ENCODE measurements at places on chromosomes 1 and 21.
A peak's percentile ranks its signal among the peaks of the same experiment; 100 is the strongest.

- DNase-seq, result no peak
Measured at GRCh38 chr1:218983848-218984247, 189.8 kb upstream of the LYPLAL1 start.

GRCh38 chr1:40392221-40392620 lies 18.7 kb downstream of the SMAP2 start:
- peak; percentile 73 for DNase-seq

DNA sequence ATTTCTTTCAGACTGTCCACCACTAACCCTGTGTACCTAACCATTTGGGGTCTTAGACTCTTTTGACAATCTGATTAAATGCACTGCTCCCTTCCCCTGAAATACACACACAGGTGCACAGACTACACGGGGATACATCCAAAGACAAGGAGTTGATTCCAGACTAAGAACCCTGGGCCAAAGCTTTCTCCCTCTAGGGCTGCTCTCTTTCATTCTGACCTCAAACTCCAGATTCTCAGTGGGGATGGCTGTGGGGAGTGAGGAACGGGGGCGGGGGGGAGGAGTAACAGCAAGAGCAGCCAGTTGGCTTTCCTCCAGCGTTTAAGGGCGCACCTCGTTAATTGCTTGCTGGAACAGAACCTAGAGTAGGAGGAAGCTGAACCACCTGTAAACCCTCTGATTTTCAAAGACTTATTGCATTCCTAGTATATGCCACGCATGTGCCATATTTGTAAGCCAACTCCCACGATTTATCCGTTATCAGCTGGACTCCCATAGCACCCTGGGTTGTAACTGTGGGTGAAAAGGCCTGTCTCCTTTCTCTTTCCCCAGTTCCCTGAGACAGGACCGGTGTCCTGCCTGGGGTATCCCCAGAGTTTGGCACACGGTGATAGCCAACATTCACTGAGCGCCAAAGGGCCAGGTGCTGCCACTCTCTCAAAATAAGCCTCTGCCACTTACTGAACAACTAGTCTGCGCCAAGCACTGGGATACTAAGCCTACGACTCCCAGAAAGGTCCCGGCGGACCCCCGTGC lies 920 bp downstream of the MTHFR start:
- peak; percentile 55 for DNase-seq

GRCh38 chr1:58031416-58031815 lies 515.1 kb downstream of the OMA1 start:
- DNase-seq, result no peak

GRCh38 chr1:182032251-182032650 lies 29.3 kb downstream of the ZNF648 start:
- DNase-seq, result no peak

DNA sequence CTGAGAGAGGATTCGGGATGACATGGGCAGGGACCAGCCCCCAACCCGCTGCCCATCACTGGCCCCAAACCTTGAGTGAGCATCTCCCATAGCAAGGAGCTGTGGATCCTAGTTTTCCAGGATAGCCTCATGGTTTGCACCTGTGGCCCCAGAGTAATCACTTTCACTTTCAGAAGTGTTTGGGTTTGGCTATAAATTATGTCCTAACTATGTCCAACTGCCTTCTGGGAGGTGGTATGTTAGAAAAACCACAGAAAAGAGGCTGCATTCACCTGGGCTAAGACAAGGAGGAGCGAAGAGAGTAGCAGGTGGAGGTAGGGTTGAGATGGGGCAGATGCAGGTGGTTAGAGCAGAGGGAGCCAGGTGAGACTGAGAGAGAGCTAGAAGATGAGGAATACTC lies 19.4 kb upstream of the CLIC6 start:
- DNase-seq, result no peak

GRCh38 chr1:11501491-11501897 lies 22.5 kb downstream of the DISP3 start:
- no peak for DNase-seq

DNA sequence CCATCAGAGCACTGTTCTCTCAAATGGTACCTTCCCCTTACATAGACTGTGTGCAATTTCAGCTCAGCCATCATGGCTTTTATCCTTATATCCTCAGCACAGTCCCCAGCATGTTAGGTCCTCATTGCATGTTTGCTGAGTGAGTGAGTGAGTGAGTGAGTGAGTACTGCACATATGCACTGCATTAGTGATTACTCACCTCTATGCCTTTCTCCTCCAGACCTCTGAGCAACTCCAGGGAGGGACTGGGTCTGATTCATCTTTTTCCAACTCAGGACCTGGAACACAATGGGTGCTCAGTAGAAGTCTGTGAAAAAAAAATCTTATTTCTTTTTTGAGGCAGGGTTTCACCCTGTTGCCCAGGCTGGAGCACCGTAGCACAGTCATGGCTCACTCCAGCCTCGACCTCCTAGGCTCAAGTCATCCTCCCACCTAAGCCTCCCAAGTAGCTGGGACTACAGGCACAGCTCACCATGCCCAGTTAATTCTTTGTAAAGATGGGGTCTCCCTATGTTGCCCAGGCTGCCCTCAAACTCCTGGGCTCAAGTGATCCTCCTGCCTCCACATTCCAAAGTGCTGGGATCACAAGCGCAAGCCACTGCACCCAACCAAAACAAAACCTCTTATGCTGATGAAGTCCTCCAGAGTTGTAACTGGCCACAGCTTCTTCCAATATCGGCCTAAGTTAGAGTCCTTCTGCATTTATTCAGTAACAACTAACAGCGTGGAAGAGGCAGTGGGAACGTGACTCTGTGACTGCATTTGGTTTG lies 23.7 kb downstream of the RNU5D-1 start:
- DNase-seq, result no peak

DNA sequence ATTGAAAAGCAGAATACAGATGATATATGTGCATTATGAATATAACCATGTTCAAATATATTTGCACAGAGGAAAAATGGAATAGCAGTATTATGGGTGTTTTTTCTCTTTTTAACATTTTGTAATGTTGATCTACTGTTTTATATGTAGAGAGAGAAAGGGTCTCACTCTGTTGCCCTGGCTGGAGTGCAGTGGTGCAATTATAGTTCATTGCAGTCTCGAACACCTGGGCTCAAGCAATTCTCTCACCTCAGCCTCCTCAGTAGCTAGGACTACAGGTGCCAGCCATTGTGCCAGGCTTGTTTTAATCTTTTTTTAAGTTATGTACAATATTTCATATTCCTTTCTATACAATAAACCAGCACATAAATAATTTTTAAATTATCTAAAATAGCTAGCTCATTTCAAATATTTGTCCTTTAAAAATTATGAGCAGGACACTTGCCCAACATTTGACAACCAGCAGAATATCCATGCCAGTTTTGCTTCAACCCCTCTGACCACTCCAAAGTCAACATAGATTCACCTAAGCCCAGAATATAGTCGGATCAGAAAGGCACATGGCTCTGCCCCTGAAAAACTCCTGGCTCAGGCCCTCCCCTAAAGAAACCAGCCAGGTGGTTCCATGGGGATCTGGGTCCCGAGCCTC lies 29.8 kb downstream of the ZNF281 start:
- DNase-seq, result no peak

- no peak for DNase-seq
Measured at GRCh38 chr1:89382479-89382878, 18.6 kb downstream of the GBP6 start.

GRCh38 chr1:101293461-101294051 lies 56.7 kb downstream of the S1PR1 start:
- DNase-seq, result no peak

DNA sequence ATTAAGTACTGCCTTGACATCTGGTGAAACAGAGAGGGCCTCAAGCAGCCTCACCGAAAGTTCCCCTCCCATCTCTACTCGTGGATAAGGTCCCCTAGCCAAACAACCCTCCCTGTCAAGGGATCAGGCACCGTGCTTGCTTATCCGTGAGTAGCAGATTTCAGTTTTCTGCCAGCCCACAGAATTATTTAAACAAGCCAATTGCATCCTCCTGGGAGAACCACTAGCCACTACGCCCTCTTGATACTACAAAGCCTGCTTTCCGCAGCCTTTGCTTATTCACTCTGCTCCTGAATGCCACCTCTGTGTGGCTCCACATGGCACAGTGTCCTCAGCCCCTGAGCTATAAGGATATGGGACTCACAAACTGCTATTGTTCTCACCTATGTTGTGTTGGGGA lies 5.9 kb upstream of the TFF2 start:
- DNase-seq, result no peak

- DNase-seq, result no peak
Measured at GRCh38 chr1:191125950-191126349, 648.3 kb upstream of the BRINP3 start.

- DNase-seq, result no peak
Measured at GRCh38 chr1:25795211-25795610, 4.8 kb upstream of the SELENON start.

DNA sequence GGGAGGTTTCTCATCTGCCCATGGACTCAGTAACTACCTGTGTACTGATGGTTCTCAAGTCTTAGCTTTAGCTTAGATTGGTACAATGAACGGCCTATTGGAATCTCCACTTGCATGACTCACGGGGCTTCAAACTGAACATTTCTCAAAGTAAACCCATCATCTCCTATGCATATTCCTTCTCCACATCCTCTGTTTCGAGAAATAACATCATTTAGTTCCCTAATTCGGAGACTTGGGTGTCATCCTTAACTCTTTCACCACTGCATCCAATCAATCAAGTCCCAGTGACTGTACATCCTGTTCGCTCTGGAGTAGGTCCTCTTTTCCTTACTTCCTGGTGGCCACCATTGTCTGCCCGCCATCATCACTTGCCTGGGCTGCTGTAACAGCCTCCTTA lies 55.8 kb downstream of the LGR6 start:
- no peak for DNase-seq

DNA sequence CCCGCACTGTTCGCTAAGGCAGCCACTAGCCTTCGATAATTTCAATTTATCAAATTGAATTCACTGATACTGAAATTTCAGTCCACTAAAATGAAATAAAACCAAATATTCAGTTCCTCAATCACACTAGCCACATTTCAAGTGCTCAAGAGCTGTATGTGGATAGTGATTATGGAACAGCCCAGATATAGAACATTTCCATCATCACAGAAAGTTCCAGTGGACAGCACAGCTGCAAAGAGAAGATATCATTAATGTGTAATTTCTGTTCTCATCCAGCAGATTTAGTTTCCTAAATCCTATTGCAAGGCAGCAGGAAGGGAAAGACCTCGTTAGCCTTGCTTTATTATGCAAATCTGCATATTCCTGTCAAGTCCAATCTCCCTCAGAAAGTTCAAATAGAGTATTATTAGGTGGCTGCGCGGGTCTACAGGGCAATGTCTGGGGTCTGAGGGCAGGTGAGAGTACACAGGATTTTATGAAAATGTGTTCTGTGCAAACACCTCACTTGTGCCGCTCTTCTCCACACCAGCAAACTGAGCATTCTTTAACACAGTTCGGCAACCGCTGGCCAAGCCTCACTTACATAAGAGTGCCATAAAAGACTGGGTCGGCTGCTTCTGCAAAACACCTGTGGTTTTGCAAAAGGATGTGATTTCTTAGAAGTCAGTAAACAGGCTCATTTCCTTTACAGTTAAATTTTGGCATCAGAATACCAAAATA lies 22.4 kb downstream of the CAPZB start:
- DNase-seq, result no peak

DNA sequence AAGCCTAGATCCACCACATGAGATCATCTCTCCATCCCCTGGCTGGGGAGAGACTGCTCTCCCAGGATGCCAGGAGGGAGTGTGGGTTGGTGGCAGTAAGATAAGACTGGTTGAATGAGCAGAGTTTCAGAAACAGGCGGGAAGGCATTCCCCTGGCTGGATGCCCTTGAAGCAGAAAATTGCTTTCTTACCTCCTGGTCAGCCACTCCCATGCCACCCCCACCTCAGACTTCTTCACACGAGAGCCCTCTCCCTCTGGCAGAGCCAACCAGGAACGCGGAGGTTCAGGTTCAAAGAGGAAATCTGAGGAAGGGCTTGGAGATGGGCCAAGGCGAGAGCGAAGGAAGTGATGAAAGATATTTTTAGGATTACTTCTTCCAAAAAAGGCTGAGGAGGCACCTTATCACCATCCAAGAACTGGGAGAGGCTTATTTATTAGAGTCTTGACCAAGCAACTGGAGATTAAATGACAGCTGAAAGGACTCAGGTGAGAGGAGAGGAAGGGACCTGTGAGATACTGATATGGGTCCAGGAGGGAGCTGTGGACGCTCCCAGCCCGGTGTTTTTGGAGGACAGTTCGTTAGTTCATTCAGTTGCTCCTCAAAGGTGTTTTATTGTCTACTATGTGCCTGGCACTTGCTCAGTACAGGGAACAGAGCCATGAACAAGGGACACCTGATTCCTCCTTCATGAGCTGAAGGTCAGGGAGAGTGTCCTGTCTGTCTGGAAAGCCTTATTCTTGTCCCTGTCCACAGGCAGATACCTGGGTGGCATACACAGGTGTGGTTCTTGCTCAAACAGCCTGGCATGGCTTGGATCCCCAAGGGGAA lies 18.9 kb upstream of the SLC26A9 start:
- DNase-seq, result no peak

DNA sequence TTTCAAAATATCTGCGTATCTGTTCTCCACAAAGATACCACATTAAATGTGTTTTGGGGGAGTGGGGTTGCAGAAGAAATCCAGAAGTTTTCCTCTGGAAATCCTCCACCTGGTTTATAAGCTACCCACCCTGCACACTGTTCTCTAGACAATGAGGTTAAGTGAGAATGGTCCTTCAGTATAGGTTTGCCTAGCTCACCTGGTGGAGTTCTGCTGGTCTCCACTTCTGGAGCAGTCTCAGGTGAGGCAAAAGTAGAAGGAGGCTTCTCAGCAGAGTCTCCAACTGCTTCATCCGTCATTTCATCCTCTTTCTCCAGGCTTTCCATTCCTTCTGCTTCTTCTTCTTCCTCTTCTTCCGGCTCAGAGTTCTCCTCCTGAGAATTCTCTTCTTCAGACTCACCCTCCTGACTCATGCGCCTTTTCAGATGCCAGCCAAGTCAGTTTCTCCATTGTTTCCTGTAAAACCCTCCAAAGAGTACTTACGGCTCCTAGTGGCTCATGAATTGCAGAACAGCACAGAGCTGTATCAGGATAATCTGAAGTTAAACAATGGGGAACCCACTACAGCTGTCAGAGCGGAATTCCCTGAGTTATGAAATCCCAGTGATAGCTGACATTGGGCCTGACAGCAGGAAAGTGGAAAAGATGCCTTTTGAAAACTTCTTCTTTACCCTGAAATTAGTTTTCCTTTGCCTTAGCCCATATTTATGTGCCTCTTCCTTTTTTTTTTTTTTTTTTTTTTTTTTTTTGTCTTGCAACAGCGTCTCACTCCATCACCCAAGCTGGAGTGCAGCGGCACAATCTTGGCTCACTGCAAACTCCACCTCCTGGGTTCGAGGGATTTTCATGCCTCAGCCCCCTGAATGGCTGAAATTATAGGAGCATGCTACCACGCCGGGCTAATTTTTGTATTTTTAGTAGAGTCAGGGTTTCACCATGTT lies 38.5 kb downstream of the MSTO1 start:
- no peak for DNase-seq

DNA sequence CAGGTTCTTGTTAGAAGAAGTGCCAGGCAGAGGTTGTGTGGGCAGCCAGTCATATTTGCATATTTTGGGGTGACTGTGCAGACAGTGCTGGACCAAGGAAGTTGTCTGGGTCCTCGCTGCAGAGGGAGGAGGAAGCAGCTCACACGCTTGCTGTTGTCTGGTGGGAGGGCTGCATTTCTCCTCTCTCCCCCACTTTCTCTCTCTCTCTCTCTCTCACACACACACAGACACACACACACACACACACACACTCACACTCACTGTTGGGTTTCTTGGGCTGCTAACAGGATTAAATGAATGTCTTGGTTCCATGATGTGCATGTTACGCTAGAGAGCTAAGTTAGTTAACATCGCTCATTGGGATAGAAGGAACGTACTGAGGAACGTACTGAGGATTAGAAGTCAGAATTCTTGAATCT lies 72.9 kb downstream of the AGPAT3 start:
- no peak for DNase-seq

Data from NCI-H2081 (cell line).